ENCODE measurements at places on chromosomes 3 and 15.

GRCh38 chr3:65112751-65113300, 425.0 kb upstream of the ADAMTS9 start:
- no peak for DNase-seq

- peak; percentile 67 for DNase-seq
These were observed 155.6 kb upstream of the TSC22D2 start for GRCh38 chr3:150252462-150252861.

GRCh38 chr3:128052595-128053351, 536 bp downstream of the SEC61A1 start:
- DNase-seq, result no peak

GRCh38 chr3:119034256-119035013, at the start of gene IGSF11:
TSS of gene IGSF11 (minus strand) at chr3:119034846. CDS start at chr3:119034582, 264 bp downstream.
- DNase-seq, result no peak

DNA sequence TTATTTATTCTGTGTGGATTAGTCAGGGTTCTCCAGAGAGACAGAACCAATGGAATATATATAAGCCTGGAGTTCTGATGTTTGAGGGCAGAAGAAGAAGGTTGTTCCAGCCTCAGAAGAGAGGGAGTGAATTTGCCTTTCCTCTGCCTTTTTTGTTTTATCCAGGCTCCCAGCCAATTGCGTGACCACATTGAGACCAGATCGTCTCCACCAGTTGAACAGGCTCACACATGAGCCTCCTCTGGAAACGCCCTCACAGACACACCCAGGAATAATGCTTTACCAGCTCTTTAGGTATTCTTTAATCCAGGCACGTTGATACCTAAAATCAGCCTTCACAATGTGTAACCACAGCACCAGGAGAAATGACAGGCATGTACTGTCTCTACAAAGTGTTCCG, 923.1 kb downstream of the TBL1XR1 start:
- no peak for DNase-seq

- no peak for DNase-seq
These were observed 24.2 kb downstream of the MITF start for GRCh38 chr3:69763458-69763857.

DNA sequence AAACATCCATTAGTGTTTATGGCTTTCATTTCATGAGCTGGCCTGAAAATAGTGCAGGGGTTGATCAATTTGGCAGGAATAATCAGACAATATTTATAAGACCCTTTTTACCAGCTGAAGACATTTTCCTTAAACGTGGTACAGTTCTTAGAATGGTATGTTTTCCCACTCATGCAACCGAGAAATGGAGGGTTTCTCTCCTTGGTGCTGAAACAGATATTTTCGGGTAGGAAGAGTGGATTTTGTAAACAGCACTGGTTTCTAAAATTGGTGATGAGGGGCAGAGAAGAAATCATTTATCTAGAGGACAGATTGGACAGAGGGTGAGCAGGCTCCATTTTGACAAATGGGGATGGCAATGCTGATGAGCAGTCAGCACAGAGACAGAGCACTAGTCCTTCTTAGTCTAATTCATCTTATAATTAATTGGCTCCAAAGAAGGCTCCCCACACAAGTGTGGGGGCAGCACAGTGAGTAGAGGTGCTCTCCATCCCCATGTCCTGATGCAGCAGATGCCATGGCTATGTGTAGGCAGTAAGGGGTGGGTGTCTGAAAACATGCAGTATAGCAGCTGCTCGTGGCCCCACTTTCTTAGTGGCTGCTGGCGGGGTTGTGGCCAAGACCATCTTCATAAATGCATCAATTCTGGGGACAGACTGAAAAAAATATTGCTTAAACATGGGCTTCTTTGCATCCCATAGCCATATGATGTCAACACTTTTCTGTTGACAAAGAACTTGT, 18.1 kb upstream of the SLC7A14 start:
- no peak for DNase-seq

DNA sequence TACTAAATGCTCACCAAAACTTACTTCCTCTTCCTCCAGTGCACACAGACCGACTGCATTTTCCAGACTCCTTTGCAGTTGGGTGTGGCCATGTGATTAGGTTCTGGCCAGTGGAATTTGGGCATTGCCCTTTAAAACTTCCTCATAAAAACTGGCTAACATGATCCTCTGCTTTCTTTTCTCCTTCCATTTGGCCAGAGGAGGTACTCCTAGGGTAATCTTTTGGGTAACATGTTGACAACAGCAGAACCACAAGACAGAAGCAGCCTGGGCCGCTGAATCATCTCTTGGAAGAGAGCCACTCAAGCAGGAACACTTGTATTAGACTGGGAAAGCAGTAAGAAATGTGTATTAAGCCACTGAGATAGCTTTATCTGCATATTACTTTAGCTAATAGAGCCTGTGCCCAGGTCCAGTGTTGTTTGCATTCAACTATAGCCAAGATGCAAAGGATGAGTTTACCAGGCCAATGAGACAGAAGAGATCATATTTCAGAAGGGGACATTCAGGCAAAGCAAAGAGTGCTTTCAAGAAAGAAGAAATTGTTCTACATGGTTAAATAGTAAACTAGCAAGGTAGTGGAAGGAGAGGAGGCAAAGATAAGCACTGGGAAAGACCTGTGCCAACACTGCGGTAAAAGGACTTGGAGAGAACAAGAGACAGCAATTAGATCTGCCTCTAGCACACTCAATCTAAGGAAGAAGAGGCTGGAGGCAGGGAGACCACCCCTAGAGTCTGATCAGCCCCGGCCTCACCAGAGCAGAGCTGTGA, 79.8 kb downstream of the PLCH1 start:
- DNase-seq, result peak; percentile 76

- DNase-seq, result no peak
These were observed 108.5 kb downstream of the ZIC4 start for GRCh38 chr3:147297761-147298350.

- DNase-seq, result no peak
These were observed 728.1 kb downstream of the OTOL1 start for GRCh38 chr3:162224746-162225145.

DNA sequence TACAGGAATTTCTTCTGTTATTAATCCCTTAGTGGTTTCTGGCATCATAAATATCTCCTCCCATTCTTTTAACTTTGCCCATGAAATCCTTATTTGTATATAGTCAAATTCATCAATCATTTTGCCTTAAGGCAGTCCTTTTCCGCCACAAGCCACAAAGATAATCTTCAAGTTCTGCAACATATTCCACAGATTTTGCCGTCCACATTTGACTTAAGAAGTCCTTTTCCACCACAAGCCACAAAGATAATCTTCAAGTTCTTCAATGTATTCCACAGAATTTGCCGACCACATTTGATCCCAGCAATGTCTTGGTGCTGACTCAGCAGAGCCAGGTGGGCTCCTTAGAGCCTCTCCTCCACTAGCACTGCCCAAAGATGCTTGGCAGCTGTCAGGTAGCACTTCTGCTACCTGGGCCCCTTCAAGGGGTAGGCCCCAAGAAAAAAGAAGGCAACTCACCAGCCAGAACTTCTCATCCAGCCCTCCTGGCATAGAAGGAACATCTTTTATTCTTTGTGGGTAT, 35.0 kb downstream of the SEC22C start:
- no peak for DNase-seq

DNA sequence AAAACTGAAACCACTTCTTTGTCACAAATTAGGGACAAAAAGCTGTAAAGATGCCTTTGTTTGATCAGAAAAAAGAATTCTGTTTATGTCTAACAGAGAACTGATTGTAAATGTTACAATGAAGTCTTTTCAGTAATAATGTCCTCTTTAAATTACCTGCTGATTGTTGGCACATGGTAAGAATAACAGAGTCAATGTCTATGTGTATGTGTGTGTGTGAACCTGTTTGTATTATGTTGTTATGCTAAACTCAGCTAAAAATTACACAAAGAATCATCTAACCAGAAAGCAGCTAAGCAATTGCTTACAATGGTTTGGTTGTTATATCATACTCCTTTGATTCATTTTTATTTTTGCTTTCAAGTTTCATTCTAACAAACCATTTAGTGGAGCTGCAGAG, 159.1 kb upstream of the PDZRN3 start:
- no peak for DNase-seq

- DNase-seq, result no peak
These were observed 11.0 kb upstream of the MUSTN1 start for GRCh38 chr3:52845691-52846431.

GRCh38 chr3:35641331-35641730, 2.0 kb downstream of the ARPP21 start:
- DNase-seq, result no peak

DNA sequence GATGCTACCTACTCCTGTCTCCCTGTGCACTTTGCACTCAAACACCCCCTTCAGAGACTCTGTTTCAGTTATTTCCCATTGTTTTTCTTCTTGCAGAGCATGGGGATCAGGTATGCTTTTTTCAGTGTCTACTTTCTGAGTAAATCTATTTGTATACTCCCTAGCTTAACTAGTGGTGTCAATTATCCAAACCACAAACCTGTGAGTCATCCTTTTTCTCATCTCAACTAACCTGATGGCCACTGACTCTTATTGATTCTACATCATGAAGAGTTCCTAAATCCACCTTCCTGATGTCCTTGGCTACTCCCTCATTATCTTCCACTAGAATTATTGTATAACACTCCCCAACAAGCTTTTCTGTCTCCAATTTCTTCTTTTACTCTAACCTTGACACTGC, 68.0 kb downstream of the DIPK2A start:
- DNase-seq, result no peak

DNA sequence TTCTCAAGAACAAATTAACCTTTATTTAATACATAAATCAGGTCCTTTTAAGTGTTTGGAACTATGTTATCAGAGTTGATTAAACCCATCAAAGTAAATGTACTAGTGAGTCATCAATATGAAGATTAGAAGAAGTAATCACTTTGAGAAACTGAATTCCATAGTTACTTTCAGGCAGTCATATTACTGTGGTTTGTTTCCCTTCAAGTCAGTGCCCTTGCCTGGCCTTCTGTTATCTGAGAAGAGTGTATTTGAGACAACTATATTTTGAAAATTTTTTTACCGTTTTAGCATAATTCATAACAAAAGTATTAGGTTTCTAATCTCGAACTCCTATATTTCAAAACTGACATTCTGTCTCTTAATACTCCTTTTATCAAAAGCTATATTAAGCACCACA, 73.6 kb downstream of the GMPS start:
- DNase-seq, result no peak

- DNase-seq, result no peak
These were observed 272.5 kb upstream of the TGFBR2 start for GRCh38 chr3:30333903-30334302.

DNA sequence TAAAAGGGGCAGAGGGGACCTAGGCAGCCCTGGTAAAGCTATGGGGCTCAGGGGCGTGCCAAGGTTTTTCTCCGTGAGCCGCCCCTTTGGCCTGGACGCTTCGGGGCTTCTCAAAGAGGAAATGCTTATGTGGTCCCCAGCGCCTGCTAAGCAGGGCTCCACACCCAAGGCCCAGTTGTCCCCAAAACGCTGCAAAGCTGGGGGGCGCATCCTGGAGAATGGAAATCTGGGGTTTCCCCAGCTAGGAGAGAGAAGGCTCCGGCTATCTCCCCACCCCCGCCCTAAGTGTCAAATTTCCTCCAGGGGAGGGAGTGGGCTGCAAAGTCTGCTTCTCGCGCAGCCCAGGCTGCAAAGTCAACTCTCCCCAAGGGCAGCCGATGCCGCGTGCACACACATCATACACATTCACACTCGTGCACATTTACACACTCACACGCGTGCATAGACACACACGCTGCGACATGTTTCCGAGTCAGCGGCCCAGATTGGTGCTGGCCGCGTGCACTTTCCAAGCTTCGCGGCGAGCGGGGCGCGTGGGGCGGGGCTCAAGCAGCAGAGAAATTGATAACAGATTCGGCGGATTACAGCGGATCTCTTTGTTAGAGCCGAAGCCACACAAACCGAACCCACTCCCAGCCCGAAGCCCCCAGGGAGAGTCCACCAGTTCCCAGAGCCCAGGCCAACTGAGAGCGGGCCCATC, 4.5 kb downstream of the WNT5A start:
- DNase-seq, result no peak

DNA sequence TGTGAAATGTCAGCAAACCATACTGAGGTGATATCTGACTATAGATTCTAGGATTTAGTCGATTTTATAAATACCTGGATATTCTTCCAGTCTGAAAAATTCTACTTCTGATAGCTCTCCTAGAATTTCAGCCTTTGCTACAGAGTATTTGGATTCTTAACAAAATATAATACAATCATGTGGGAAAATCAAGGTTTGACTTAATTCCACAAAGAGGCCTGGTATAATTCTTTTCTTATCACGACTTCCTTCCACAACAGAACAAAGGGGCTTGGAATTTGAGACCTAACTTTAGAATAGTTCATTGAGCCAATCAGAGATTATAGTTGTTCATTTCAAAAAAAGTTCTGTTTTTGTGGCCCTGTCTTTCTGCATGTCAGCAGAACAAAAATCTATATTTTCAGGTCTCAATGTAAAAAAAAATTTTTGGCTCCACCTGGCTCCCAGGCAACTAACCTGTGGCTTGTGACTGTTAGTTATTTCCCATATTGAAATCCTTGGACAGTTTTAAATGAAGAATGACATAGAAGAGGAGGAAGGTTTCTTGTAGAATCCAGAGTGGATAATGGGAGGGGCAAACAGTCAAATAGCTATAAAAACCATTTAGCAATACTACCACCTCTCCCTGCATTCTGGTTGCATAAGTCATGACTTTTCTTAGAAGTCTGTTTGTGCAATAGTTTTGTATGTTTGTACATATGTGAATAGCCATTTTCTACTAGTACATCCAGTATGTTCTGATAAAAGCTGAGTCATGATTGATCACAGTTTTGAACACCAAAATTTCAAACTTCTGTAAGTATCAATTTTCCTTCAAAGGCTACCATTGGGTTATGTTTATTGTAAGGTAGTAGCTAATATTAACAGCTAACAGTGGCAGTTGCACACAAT, 4.0 kb downstream of the TM4SF1 start:
- no peak for DNase-seq

DNA sequence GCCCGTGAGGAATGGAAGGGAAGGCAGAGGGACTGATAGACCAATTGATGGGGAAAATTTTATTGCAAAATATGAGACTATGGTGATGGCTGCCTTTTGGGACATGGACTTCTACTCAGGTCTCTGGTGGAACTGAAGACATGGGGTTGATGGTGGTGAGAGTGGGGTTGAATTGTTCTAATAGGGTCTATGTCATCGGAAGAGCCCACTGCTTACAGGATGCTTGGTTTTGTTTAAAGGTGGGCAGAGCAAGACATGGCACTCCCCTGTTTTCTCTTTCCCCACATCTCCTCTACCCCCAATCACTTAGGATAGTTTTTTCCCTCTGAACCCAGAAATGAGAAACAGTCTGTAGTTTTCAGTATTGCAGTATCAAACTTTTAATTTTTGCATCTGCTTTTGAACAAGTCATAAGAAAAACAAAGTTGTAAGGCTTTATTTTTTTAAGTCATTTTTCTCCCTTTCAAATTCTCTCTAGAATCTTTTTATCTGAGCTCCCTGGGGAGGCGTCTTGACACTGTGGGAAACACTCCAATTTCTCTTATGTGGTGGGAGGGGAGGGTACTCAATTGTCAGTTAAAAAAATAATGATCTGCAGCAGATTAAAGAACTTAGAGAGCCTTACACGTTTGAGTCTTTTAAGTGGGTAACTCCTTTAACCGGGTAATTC, 276.2 kb upstream of the TBC1D5 start:
- DNase-seq, result no peak

- DNase-seq, result peak; percentile 10
These were observed 1.2 kb upstream of the HGD start for GRCh38 chr3:120683213-120683612.

GRCh38 chr3:108897883-108898282, 55.8 kb downstream of the GUCA1C start:
- no peak for DNase-seq
